Tongue (tissue), 3 donors: ENCODE measurements at places on chromosomes 12 and 14.
A peak's percentile ranks its signal among the peaks of the same experiment; 100 is the strongest.

- no peak for DNase-seq
These were observed 467.8 kb downstream of the MDGA2 start for GRCh38 chr14:47207617-47208016.

- DNase-seq, result no peak
These were observed 309.1 kb downstream of the NRXN3 start for GRCh38 chr14:78479127-78479780.

DNA sequence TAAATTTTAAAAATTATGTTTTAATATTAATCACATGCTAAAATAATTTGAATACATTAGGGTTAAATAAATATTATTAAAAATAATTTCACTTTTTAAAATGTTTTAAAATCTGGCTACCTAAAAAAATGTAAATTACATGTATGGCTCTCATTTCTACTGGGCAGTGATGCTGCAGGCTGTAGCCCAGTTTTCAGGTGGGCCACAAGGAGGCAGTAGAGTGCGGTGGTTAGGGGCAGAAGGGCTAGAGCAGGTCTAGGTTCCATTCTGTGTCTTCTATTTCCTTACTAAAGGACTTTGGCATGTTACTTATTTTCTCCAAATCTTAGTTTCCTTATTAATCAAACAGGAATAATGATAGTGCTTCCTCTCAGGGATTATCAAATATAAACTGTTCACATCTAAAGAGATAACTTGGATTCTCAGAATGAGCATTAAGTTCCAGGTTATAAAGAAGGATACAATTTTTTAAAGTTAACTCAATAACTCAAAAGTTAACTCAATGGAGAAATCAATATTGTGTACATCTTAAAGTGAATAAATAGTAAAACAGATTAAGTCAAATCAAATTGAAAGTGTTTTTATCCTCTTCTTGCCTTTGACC is 54.9 kb upstream of the OVCH1 start:
- peak; percentile 74 for DNase-seq

- no peak for DNase-seq
These were observed 7.6 kb downstream of the POP5 start for GRCh38 chr12:120573560-120573959.

DNA sequence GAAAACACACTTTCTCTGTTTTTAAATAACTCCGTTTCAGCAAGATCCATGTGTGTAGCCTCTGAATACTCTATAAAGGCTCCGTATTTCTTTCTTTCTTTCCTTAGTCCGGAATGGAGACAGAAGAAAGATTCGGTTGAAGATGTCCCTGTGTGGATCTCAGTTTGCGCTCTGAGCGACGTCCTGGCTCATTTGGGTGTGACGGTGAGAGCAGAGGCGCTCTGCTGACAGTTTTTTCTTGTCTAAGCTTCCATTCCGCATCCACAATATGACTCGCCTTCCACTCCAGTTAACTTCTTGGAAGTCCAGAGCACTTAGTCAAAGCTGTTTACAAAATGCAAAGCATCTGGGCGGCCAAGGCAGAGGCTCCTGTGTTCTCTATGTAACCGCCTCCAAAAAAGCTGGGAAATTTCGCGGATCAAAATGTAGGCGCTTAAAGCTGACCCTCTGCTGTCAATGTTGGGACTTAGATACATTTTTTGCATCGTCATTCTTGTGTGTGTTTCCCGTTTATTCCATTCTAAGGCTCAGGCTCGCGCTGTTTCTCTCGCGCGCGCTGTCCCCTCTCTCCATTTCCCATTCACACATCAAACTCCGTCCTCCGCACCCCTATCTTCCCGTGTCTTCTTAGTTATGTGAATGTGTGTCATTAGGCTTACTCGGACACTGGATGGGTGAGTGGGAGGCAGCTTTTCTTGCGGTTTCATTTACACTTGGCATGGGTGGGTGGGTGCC is 880 bp upstream of the FLRT2 start:
- peak; percentile 73 for DNase-seq

- DNase-seq, result peak; percentile 61
These were observed 69.4 kb downstream of the IRF2BPL start for GRCh38 chr14:76958980-76959710.

DNA sequence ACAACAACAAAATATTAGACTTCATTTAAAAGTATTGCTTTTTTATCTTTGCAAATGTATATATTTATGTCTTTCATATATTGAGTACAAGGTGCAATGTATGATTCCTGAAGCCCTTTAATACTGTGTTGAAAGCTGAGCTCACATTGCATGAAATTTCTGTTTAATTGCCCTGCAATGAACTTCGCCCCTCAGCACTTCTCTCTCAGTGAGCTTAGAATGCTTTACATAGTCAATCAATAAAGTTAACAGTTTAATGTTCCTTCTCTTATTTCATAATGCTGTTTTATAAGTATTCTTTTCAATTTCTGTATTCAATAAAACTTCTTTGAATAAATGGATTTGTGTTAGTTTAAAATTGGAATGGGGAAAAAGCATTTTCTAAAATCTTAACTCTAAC is 607.1 kb downstream of the SOX5 start:
- DNase-seq, result no peak

GRCh38 chr12:7129872-7130691 is at the start of gene CLSTN3:
TSS of gene CLSTN3 (plus strand) at chr12:7130371. CDS start at chr12:7130649, 278 bp downstream.
- peak; percentile 91 for DNase-seq

GRCh38 chr12:80044694-80045046 is 54.7 kb upstream of the OTOGL start:
- DNase-seq, result no peak

- DNase-seq, result no peak
These were observed 142.9 kb downstream of the NAV3 start for GRCh38 chr12:77973579-77973978.
